ENCODE measurements at places on chromosomes 11 and 22.
A peak's percentile ranks its signal among the peaks of the same experiment; 100 is the strongest.

DNA sequence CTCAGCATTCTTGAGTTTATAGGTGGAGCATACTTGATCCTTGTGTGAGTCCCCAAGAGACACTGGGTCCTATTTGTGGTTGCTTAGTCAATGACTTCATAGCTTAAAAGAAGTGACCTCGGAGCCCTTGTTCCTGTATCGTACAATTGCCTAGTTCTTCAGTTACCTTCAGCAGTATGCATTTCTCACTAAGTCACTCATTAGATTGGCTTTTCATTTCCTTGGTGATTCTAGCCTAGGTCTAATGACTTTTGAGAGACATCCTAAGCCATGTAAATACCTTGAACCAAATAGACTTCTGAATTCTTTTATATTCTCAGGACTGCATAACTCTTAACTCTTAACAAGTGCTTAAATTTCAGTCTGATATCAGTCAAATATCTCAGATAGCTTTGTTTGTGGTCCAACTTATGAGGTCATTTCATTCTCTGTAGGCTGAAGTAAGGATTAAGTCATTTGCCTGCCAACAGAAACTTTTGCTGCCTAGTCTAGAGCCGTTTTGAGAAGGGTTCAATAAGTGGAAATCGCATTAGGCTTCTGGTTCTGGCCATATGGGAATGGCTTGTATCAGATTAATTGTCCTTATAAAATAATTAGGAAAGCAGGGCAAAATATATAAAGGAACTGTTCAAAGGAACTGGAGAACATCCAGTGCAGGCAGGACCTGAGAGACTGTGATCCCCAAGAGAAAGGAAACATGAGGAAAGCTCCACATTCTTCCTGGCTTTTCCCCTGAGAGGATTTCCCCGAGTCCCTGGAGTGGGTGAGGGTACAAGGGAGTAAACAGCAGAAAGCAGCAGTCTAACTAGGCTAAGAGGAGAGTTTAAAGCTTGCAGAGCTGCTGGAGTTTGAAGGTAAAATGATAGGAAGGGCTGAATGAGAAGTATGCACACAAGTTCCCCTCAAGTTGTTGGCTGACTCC is 39.9 kb downstream of the TRAF6 start:
- peak overlapping the region; percentile 46 for H3K27ac ChIP-seq
- no peaks in the 10 kb centered on the region for H3K36me3 ChIP-seq
- no peak for DNase-seq
- no peaks in the 10 kb centered on the region for H3K27me3 ChIP-seq
- H3K4me3 ChIP-seq, result no peak overlapping the region

GRCh38 chr11:104041792-104042191 is 5.4 kb downstream of the DDI1 start:
- DNase-seq, result no peak
- H3K4me1 ChIP-seq, result peaks cover 9% of the 10 kb centered on the region
- H3K36me3 ChIP-seq, result no peaks in the 10 kb centered on the region
- H3K27ac ChIP-seq, result no peak overlapping the region

- H3K27me3 ChIP-seq, result no peaks in the 10 kb centered on the region
- H3K36me3 ChIP-seq, result no peaks in the 10 kb centered on the region
- peaks cover 17% of the 10 kb centered on the region for H3K4me1 ChIP-seq
Observed at GRCh38 chr22:43153899-43154298, 2.5 kb downstream of the TSPO start.

DNA sequence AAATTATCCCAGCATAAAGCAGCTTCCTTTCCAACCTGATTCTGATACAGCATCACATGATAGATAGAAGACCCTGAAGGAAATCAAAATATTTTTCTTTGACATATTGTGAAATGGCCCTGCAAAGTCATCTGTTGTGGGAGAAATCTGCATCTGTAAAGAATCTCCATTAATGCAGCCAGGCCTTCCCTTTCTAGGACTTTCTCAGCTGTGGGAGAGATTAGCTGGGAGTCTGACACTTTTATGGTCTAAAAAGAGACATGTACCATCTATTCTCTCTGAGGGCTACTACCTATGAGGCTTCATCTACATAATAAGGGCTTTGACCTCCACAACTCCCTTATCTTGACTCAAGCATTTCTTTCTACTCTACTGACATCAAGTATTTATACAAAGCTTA is 238.1 kb downstream of the SWAP70 start:
- no peak overlapping the region for H3K27ac ChIP-seq
- no peaks in the 10 kb centered on the region for H3K27me3 ChIP-seq

- H3K4me3 ChIP-seq, result peak overlapping the region; percentile 35
- peaks cover 56% of the 10 kb centered on the region for H3K4me1 ChIP-seq
- H3K27ac ChIP-seq, result peak overlapping the region; percentile 92
Observed at GRCh38 chr22:19178065-19178656, 375 bp downstream of the SLC25A1 start.

- H3K4me1 ChIP-seq, result peaks cover 58% of the 10 kb centered on the region
- DNase-seq, result no peak
- H3K36me3 ChIP-seq, result no peaks in the 10 kb centered on the region
- H3K4me3 ChIP-seq, result no peak overlapping the region
- H3K27ac ChIP-seq, result peak overlapping the region; percentile 70
- H3K27me3 ChIP-seq, result no peaks in the 10 kb centered on the region
Observed at GRCh38 chr11:34653031-34653430, 32.1 kb downstream of the EHF start.

DNA sequence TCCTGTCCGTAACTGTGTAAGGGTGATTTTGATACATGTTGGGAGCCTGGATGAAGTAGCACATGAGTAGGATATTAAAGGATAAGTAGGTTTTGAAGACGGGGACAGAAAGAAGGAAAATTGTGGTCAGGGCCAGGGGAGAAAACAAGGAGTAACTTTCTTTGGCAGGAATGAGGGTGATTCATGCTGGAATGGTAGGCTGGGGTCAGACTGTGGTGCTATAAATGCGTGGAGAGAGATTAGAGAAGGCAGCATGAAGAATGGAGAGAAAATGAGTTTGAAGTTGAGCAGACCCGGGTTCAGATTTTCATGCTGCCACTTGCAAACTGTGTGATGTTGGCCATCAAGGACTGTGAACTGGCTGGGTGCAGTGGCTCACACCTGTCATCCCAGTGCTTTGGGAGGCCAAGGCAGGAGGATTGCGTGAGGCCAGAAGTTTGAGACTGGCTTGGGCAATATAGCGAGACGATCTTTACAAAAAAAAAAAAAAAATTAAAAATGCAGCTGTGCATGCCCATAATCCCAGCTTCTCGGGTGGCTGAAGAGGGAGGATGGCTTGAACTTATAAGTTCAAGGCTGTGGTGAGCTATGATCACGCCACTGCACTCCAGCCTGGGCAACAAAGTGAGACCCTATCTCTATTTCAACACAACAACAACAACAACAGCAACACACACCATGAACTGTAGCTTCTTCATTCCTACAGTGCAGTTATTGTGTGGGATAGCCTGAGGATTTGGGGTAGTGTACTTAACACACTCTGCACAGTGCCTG is 22.3 kb downstream of the ZBTB16 start:
- H3K4me3 ChIP-seq, result no peak overlapping the region
- no peak for DNase-seq
- no peaks in the 10 kb centered on the region for H3K36me3 ChIP-seq

- H3K36me3 ChIP-seq, result no peaks in the 10 kb centered on the region
- H3K27me3 ChIP-seq, result no peaks in the 10 kb centered on the region
- no peaks in the 10 kb centered on the region for H3K4me1 ChIP-seq
- H3K27ac ChIP-seq, result no peak overlapping the region
- no peak for DNase-seq
Observed at GRCh38 chr22:36585841-36586240, 56.9 kb upstream of the EIF3D start.

GRCh38 chr11:122046846-122047245 is 69.2 kb downstream of the BLID start:
- H3K4me3 ChIP-seq, result no peak overlapping the region
- no peaks in the 10 kb centered on the region for H3K36me3 ChIP-seq
- no peak overlapping the region for H3K27ac ChIP-seq
- no peaks in the 10 kb centered on the region for H3K27me3 ChIP-seq
- no peak for DNase-seq

- DNase-seq, result no peak
- no peaks in the 10 kb centered on the region for H3K4me1 ChIP-seq
- no peaks in the 10 kb centered on the region for H3K36me3 ChIP-seq
- no peak overlapping the region for H3K4me3 ChIP-seq
- H3K27me3 ChIP-seq, result no peaks in the 10 kb centered on the region
Observed at GRCh38 chr11:78446210-78446609, 28.6 kb upstream of the GAB2 start.

GRCh38 chr22:17893900-17894535 is 119.7 kb upstream of the BID start:
- H3K36me3 ChIP-seq, result no peaks in the 10 kb centered on the region
- no peaks in the 10 kb centered on the region for H3K27me3 ChIP-seq
- no peak for DNase-seq
- H3K4me3 ChIP-seq, result no peak overlapping the region
- H3K27ac ChIP-seq, result no peak overlapping the region

- no peaks in the 10 kb centered on the region for H3K27me3 ChIP-seq
- no peak overlapping the region for H3K27ac ChIP-seq
- no peaks in the 10 kb centered on the region for H3K4me1 ChIP-seq
- DNase-seq, result no peak
- H3K4me3 ChIP-seq, result no peak overlapping the region
Observed at GRCh38 chr22:23057331-23057730, 13.0 kb upstream of the GNAZ start.

GRCh38 chr11:109984634-109985289 is 108.4 kb upstream of the ZC3H12C start:
- no peaks in the 10 kb centered on the region for H3K4me1 ChIP-seq
- no peak for DNase-seq
- no peaks in the 10 kb centered on the region for H3K36me3 ChIP-seq
- H3K27ac ChIP-seq, result no peak overlapping the region
- no peaks in the 10 kb centered on the region for H3K27me3 ChIP-seq

- no peaks in the 10 kb centered on the region for H3K4me1 ChIP-seq
- H3K27me3 ChIP-seq, result no peaks in the 10 kb centered on the region
- no peak for DNase-seq
- no peaks in the 10 kb centered on the region for H3K36me3 ChIP-seq
- H3K27ac ChIP-seq, result no peak overlapping the region
Observed at GRCh38 chr11:79396001-79396400, 44.8 kb downstream of the TENM4 start.

DNA sequence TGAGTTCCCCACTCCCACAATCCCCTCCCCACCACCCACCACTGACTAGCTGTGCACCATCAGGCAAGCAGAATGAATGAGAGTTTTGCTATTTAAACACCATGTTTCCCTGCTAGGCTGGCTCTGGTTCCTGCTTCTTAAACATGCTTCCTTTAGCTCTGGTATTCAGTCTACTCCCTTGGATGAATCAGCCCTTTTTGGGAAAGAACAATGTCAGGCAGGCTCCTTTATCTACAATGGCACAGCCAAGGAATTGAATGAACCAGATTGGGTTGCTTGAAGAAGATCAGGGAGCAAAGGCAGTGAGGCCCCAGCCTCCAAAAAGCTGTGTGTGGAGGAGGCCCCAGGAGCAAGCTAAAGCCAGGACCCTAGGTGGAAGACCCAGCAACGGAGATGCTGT is 92.9 kb upstream of the ISX start:
- no peaks in the 10 kb centered on the region for H3K4me1 ChIP-seq
- no peaks in the 10 kb centered on the region for H3K27me3 ChIP-seq
- no peak overlapping the region for H3K27ac ChIP-seq
- no peak overlapping the region for H3K4me3 ChIP-seq

DNA sequence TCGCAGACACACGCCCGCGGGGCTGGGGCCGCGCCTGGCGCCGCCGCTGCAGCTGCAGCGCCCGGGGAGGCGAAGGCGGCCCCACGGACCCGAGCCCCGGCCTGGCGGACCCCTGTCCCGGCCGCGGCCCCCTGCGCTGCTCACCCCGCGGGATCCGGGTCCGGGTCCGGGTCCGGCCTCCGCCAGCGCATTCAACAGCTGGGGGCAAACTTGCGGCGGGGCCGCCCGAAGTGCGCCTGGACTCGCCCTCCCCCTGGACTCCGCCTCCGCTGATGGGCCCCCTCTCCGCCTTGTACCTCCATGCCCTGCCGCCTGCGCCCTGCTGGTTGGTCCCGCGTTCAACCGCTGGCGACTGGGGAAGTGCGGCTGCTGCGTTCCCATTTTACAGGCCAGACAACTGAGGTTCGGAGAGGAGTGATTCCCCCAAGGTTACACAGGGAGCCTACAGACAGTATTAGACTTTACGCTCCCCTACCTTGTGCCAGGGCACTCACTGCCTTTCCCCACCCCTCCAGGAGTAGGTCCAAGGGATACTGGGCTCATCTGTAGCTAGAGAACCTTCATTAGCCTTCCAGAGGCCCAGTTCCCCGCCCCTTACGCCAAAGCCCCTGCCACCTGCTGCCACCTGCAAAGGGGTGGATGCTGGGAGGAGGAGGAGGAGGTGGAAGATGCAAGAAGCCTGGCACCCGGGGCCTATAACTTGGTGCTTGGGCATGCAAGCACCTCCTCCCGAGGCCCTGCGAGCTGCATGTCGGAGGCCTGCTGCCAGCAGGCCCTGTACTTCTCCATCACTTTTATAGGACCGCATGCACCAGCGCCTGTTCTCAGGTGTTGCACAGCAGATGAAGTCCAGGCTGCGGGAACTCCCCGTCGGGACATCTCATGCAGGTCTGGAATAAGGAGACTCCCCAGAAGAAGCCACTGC is 694 bp upstream of the ELFN2 start:
- no peaks in the 10 kb centered on the region for H3K36me3 ChIP-seq
- no peak overlapping the region for H3K27ac ChIP-seq
- peaks cover 22% of the 10 kb centered on the region for H3K4me1 ChIP-seq
- peaks cover 27% of the 10 kb centered on the region for H3K27me3 ChIP-seq
- no peak overlapping the region for H3K4me3 ChIP-seq

DNA sequence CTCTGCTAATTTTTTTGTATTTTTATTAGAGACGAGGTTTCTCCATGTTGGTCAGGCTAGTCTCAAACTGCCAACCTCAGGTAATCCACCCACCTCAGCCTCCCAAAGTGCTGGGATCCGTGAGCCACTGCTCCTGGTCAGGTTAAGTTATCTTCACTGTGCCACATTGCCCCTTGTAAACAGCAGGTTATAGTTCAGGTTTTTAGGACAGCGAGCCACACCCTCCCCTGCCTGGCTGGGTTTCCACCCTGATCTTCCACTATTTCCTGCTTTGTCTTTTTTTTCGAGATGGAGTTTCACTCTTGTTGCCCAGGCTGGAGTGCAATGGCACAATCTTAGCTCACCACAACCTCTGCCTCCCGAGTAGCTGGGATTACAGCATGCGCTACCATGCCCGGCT is 16.1 kb downstream of the ACO2 start:
- no peaks in the 10 kb centered on the region for H3K27me3 ChIP-seq
- no peak for DNase-seq
- peaks cover 39% of the 10 kb centered on the region for H3K4me1 ChIP-seq

DNA sequence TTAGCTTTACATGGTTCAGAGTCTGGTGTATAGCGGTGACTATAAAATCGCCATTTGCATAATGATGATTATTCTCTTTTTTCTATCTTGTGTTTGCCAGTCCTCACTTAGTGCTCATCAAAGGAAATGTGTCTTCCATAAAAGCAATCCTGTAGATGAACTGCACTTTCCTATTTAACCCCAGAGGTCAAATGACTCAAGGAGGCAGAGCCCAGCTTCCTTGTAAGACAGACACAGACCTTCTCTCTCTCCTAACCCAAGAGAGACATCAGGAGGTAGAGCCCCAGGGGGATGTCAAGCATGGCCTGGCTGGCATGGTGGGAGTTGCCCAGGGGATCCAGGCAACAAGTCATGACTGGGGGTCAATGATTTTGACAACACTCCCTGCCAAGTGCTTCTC is 46.9 kb upstream of the CRTAM start:
- no peak overlapping the region for H3K4me3 ChIP-seq
- H3K27ac ChIP-seq, result no peak overlapping the region
- H3K4me1 ChIP-seq, result no peaks in the 10 kb centered on the region
- no peaks in the 10 kb centered on the region for H3K27me3 ChIP-seq

Data from body of pancreas (tissue), 4 donors.